Astrocyte (in vitro differentiated cells and primary cell): ENCODE measurements at places on chromosomes 7 and 10. TPM values are rescaled to one million over a fixed set of nuclear protein-coding genes. Genes with fewer than 3 reads are reported as not detected.
A peak's percentile ranks its signal among the peaks of the same experiment; 100 is the strongest.

The TFEC gene
- 1.4 and 1.8 TPM in 2 replicates for total RNA-seq

The FAM131B gene
- 7.6 and 8.0 TPM in 2 replicates for total RNA-seq

DNA sequence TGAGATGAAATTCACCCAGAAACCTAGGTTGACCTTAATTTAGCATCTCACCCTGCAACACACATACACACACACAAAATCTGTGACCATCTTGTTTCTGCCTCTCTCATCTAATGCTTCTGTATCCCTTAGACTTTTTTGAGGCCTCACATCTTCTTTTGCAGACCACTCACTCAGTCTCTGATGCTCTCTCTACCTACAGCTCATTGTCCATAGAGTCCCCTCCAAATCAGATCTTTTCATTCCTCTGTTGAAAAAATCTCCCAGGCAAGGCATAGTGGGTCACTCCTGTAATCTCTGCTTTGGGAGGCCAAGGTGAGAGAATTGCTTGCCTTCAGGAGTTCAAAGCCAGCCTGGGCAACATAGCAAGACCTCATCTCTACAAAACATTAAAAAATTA is 17.6 kb upstream of the PAX2 start:
- H3K27ac ChIP-seq: no peak overlapping the region
- H3K4me1 ChIP-seq: peaks cover 11% of the 10 kb centered on the region
- H3K4me3 ChIP-seq: no peak overlapping the region
- no peaks in the 10 kb centered on the region for H3K36me3 ChIP-seq
- DNase-seq: no peak

DNA sequence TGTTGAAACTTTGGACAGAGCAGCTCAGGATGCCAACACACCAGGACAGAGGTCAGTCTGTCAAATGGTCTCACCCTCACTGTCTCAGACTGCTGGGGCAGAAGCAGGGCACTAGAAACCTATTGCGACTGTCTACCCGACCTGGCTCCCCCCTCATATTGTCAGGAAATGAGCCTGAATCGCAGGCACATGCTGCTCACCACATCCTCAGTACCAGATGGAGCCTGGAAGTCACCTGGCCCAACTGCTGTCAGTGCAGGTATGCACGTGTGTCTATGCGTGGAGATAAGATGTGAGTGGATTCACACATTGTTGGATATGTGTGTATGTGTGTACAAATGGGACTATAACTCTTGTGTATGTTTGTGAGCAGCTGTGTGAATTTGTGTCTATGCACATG is 3.2 kb upstream of the CDHR1 start:
- H3K36me3 ChIP-seq: no peaks in the 10 kb centered on the region
- no peak for DNase-seq
- no peak overlapping the region for H3K27ac ChIP-seq
- peaks cover 21% of the 10 kb centered on the region for H3K27me3 ChIP-seq

DNA sequence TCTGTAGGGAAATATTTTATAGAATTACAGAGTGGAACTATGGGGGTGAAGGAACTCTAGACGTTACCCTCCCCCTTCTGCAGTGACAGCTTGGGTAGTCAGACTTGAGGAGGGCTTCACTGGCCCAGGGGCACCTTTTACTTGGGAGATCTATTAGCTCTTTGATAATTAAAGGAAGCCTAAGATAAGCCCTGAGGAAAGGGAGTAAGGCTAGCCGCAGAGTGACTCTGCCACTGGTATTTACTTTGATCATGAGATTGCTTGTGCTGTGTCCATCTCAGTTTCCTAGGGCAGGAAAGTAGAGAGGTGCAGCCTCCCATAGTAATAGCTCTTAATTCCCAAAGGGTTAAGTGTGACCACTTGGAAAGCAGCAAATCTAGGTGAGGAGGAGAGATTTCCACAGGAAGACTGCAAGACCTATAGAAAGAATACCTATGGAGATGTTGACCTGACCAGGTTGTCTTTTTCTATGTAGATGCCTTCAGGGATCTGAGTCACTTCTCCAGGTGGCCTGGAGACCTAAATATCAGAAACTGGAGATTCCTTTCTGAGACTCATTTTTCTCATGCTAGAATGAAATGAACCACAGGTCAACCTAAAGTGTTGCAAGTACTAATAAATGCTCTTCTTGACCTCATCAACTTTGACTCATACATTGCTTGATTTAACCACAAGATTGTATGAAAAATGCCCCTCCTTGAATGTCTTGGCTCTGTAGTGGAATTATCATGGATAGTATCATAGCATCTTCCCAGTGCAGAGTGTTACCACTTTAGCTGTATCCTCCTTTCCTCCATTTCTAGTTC is 447.3 kb upstream of the GHITM start:
- H3K27me3 ChIP-seq: no peaks in the 10 kb centered on the region
- DNase-seq: peak; percentile 30
- no peaks in the 10 kb centered on the region for H3K36me3 ChIP-seq
- no peaks in the 10 kb centered on the region for H3K4me1 ChIP-seq

DNA sequence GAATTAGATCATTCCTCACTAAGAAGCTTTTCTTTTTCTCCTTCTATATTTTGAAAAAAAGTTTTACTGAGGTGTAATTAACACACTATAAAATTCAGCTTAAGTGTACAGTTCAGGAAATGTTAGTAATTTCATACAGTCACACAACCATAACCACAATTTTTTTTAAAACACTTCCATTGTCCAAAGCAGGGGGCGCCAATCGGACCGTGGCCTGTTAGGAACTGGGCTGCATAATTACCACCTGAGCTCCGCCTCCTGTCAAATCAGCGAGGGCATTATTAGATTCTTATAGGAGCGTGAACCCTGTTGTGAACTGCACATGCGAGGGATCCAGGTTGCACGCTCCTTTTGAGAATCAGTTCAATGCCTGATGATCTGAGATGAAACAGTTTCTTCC is 427.1 kb downstream of the TFEC start:
- no peaks in the 10 kb centered on the region for H3K36me3 ChIP-seq
- no peak overlapping the region for H3K4me3 ChIP-seq
- no peaks in the 10 kb centered on the region for H3K4me1 ChIP-seq
- H3K27me3 ChIP-seq: no peaks in the 10 kb centered on the region

GRCh38 chr10:112711366-112711765 is 238.7 kb upstream of the TCF7L2 start:
- no peak overlapping the region for H3K4me3 ChIP-seq
- H3K27me3 ChIP-seq: no peaks in the 10 kb centered on the region
- H3K36me3 ChIP-seq: no peaks in the 10 kb centered on the region
- peaks cover 6% of the 10 kb centered on the region for H3K4me1 ChIP-seq

The RASSF4 gene
- 69.9 and 83.0 TPM in 2 replicates for total RNA-seq

GRCh38 chr7:128155100-128155740 is 85.9 kb upstream of the LEP start:
- no peak overlapping the region for H3K4me3 ChIP-seq
- H3K27me3 ChIP-seq: peaks cover 40% of the 10 kb centered on the region
- H3K4me1 ChIP-seq: no peaks in the 10 kb centered on the region

The GALNT17 gene
- 5.7 and 7.8 TPM in 2 replicates for total RNA-seq

DNA sequence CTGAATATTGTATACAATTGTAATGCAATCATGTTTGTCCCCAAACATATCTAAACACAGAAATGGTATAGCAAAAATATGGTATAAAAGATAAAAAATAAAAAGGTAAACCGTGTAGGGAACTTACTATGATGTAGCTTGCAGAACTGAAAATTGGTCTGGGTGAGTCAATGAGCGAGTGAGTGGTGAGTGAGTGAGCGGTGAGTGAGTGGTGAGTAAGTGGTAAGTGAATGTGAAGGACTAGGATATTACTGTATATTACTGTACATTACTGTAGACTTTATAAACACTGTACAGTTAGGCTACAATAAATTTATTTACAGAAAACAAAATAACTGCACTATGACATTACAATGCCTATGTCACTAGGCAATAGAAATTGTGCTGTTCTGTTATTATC is 1163.2 kb upstream of the SORCS1 start:
- H3K4me3 ChIP-seq: no peak overlapping the region
- no peaks in the 10 kb centered on the region for H3K27me3 ChIP-seq
- H3K4me1 ChIP-seq: no peaks in the 10 kb centered on the region
- peak; percentile 9 for DNase-seq
- H3K36me3 ChIP-seq: no peaks in the 10 kb centered on the region
- no peak overlapping the region for H3K27ac ChIP-seq

The STEAP1B gene
- total RNA-seq: 1.1 and 1.3 TPM in 2 replicates

The OR2A42 gene
- total RNA-seq: not detected in 2 replicates

- H3K4me3 ChIP-seq: no peak overlapping the region
- H3K27ac ChIP-seq: no peak overlapping the region
- H3K36me3 ChIP-seq: no peaks in the 10 kb centered on the region
- H3K27me3 ChIP-seq: no peaks in the 10 kb centered on the region
Observed at GRCh38 chr10:88038268-88038667, 174.8 kb downstream of the PTEN start.

The CACNB2 gene
- total RNA-seq: 0.46 and 0.66 TPM in 2 replicates

The CCDC172 gene
- not detected in 2 replicates for total RNA-seq

GRCh38 chr7:98348726-98349474 is 52.0 kb downstream of the BAIAP2L1 start:
- no peak for DNase-seq
- peaks cover 7% of the 10 kb centered on the region for H3K4me1 ChIP-seq
